Stimulated activated CD4-positive, alpha-beta T cell treated with anti-CD3 and anti-CD28 coated beads, TNF-alpha, amount 100 ng/mL, for 48 hours (primary cell): ENCODE measurements at places on chromosomes 1 and 21.
A peak's percentile ranks its signal among the peaks of the same experiment; 100 is the strongest.

DNA sequence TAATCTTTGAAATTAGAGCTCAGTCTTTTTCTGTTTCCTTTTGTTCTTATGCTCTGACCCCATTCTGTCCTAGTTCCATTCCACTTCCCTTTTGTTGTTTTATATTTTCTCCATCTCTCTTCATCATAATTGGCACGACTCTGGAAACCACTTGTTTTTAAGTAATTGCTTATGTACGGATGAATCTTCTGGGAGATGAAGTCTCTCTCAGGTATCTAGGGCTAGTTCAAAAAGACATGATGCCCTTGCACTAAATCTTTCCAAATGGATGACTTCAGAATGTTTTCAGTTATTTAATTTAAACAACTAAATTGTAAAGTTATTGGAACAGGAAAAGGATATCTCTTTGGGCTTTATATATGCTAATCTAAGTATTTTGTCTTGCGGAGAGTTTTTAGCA is at the start of gene OR6F1:
Gene OR6F1 (minus strand): TSS at position 101 of the 400 bp plus-strand sequence. CDS start 3,891 bp downstream, outside the sequence.
- DNase-seq, result no peak

- no peak for DNase-seq
Observed at GRCh38 chr21:33455686-33456446, 23.9 kb downstream of the TMEM50B start.

GRCh38 chr1:101198842-101199636 is 37.8 kb upstream of the S1PR1 start:
- peak; percentile 51 for DNase-seq

GRCh38 chr1:233019778-233020325 is 69.4 kb downstream of the NTPCR start:
- no peak for DNase-seq

GRCh38 chr1:34406833-34407539 is 230.3 kb downstream of the C1orf94 start:
- no peak for DNase-seq

DNA sequence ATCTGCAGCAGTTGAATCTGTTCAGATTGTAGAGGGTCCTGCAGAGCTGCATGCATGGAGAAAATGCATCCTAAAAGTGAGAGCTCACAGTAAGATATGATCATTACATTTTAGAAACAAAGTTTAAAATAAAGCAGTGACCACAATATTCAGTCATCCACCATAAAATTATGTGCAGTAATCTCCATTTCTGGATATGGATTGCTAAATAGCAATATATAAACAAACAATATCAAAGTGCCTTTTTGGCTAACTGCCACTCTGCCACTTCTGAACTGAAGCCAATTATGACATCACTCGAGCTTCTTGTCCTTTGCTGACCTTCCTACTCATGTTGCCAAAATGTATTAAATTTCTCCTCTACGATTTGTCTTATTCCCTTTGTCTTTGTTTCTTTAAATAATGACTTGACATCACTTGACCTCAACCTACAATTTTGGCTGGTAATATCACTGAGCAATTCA is 262.0 kb upstream of the CXADR start:
- DNase-seq, result no peak

GRCh38 chr1:94111879-94112278 is 9.1 kb downstream of the ABCA4 start:
- no peak for DNase-seq

DNA sequence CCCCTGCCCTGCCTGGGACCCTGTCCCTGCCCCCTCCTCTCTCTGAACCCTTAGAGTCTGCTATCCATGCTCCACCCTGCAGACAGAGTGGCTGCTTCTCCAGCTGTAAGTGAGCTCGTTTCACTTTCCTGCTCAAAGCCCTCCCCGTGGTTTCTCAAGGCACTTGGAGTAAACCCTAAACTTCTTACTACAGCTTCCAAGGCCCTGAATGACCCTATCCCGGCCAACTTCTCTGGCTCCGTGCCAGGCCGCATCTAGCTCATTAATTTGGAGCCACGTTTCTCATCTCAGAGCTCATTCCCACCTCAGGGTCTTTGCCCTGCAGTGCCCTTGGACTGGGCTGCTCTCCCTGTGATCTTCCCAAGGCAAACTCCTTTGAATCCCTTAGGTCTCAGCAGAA is 235.1 kb upstream of the RUNX1 start:
- no peak for DNase-seq

- DNase-seq, result no peak
Observed at GRCh38 chr1:116686723-116687352, 19.3 kb upstream of the IGSF3 start.

DNA sequence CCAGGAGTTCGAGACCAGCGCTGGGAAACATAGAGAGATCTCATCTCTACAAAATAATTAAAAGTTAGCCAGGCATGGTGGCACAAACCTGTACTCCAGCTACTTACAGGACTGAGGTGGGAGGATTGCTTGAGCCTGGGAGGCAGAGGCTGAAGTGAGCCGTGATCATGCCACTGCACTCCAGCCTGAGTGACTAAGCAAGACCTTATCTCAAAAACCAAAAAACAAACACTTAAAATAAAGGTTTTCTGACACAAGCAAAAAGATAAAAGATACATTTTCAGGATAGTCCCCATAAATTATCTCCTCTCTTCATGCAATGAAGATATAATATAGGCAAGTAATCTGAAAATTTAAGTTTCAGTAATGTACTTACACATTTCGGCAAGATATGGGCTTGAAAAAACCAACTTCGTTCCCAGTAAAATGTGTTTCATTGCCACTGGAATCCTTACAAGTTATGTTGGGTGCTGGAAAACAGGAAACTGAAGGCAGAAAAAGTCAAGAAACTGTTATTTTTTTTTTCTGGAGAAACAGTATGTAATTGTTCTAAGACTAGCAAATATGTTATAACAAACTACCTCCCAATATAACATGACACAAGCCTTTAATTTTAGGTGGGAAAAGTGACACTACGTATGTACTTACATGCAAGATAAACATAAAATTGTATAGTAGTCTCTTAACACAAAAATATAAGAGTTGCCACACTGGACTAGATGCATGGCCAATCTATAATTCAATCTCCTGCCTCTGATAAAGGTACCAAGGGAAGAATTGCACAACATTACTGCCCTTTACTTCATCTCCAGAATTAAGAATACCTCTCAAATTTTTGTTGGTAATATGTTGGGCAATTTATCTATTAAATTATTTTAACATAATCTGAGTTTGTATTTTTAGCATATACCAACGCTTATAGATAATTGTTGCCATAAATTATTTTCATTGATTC is 15.7 kb downstream of the TM2D1 start:
- DNase-seq, result no peak

DNA sequence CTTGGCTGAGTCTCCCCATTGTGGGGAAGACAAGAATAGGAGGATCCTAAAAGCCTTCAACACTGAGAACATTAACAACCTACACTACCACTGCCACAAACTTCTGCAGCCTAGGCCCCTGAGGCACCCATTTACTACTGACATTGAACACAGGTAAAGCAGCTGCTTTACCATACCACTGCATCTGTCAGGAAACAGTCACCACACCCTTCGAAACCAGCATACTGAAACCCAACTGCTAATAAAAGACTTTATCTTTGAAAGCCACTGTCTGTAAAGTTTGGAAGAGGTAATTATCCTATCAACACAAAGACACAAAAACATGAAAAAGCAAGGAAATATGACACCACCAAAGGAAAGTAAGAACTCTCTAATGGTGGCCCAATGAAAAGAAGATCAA is 7.4 kb downstream of the IFNAR1 start:
- no peak for DNase-seq

- no peak for DNase-seq
Observed at GRCh38 chr21:37449302-37449937, 82.8 kb downstream of the DYRK1A start.

DNA sequence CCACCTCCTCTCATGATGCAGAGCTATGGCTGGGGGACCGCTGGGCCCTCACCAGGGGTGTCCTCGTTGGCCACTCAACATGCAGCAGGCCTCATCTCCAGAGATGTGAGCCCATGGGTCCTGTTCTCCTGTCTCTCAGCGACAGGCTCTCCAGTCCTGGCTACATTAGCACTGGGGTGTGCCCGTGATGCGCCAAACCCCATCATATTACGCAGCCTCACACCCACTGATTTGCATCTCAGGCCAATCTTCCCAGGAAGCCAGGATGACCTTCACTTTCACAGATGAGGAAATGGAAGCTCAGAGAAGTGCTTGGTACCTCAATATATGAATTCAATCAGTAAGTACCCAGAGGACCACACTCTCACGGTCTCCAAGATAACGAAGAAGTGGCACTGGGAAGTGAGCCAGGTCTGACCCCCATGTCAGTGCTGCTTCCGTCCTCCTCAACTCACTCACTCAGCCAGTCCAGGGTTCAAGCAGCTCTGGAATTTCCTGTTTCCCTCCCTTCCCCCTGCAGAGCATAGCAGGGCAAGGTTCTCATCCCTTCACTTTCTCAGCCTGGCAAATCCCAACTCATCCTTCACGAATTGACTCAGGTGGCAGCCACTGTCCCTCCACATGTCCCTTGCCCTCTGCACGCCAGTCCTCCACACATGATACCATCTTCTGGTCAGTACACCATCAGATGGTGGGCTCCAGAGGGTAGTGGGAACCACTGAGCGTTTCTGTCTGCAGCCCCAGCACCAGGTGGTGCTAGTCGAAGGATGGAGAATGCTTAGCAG is 28.9 kb upstream of the EVA1B start:
- no peak for DNase-seq

DNA sequence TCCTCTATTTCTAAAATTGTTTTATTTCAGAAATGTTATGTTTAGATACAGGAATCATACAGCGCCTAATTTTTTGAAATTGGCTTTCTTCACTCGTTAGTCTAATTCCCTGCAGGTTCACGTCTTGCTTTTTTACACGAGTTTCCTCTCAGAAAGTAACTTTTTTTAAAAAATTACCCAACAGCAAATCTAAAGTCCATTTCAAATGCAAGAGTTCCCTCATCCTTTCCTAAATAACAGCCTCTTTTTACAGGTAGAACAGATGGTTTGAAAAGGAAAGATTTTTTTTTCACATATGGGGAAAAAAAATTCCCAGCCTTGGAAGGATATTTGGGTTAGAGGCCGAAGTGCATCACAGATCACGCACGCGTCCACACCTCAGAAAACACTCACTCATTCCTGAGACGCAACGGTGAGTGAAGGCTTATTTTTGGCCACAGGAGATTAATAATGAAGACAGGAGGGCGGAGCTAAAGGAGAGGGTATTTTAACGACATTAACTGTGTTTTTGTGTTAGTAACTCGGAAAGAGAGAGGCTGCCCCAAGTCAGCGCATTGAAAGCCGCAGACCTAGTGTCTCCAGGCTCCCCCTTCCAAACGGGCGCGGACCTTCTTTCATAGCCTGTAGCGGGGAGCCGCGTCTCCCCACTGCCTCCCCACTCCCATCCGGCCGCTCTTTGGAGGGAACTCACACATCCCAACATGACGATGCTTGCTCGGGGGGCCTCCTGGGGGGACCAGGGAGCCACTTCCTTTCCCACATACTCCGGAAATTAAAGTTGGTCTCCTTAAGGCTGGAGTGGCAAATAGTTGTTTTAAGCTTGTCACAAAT is 969 bp upstream of the RIPK4 start:
- DNase-seq, result no peak

- DNase-seq, result no peak
Observed at GRCh38 chr1:37423810-37424209, 50.6 kb upstream of the ZC3H12A start.

- no peak for DNase-seq
Observed at GRCh38 chr1:247576514-247576913, 11.6 kb upstream of the OR2G2 start.

DNA sequence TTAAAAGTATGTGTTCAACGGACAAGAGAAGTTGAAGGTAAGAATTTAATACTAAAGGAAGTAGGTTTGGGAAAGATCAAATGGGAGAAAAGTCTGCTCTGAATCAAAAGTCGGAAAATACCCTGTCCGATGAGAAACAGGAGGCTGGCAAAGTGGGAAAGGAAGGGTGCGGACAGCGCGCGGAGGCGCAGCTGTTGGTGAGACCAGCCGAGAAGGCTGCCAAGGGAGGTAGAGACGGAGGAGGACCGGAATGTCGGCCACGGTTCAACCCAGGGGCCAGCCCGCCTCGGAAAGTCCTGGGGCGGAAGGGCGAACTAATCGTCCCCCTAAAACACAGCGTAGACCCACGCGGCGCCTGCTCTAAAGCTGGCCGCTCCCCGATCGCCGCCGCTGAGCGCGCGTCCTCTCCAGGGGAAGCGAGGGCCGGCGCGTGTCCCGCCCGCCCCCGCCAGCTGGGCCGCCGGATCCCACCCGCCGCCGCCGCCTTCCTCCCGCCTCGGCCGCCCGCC is 639 bp upstream of the SPATA1 start:
- no peak for DNase-seq
